Retina (tissue), 1 donor: ENCODE measurements at places on chromosomes 6 and 20.

DNA sequence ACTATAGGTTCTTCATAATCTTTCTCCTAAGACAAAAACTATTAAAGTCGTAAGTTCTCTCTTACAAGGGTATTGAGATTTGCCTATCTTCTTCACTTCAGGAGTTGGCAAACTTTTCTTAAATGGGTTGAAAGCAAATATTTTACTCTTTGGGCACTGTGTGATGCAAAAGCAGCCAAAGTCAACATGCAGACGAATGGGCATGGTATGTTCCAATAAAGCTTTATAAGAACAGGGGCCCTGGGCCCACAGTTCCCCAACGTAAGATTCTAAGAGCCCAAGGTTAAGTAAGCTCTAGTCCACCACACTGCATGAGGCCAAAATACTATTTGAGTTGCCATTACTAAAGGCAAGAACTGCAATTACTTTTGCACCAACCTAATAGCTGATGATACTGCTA is 11.5 kb downstream of the CD164 start:
- DNase-seq, result no peak

DNA sequence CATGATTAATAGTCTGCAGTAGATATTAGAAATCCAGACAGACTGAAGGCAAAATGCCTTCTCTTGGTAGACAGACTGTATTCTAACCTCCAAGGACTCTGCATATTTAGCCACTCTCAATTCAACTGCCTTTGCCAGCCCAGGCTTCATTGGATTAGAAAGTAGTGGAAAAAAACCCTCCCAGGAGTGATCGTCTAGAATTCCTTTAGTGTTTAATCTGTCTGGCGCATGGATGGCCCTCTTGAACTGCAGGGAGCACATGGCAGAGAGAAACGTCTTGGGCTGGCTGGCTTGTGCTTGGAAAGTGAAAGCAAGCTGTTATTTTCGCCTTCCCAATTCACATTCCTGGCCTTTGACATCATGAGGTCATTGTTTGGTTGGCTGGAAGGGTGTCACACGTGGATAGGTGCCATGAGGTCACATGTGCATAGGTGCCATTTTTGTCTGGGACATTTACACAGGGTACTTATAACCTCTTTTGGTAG is 30.9 kb upstream of the NEDD9 start:
- no peak for DNase-seq

DNA sequence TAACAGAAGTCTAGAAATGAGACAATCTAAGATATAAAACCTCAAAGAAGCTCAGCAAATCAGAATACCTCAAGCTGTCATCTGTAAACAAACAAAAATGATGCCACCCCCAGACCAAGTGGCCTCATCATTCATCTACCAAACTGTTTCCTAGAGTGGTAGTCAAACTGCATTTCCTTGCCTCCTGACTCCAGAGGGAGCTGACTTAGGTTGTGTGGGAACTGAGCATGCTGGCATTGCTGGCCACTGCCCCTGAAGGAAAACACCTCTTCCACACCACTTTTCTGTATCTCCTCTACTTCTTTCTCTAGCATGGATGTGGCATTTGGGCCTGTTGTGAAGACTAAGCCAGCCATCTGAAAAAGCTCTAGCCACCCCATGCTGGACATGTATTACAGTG is 56.3 kb downstream of the ZHX3 start:
- no peak for DNase-seq

DNA sequence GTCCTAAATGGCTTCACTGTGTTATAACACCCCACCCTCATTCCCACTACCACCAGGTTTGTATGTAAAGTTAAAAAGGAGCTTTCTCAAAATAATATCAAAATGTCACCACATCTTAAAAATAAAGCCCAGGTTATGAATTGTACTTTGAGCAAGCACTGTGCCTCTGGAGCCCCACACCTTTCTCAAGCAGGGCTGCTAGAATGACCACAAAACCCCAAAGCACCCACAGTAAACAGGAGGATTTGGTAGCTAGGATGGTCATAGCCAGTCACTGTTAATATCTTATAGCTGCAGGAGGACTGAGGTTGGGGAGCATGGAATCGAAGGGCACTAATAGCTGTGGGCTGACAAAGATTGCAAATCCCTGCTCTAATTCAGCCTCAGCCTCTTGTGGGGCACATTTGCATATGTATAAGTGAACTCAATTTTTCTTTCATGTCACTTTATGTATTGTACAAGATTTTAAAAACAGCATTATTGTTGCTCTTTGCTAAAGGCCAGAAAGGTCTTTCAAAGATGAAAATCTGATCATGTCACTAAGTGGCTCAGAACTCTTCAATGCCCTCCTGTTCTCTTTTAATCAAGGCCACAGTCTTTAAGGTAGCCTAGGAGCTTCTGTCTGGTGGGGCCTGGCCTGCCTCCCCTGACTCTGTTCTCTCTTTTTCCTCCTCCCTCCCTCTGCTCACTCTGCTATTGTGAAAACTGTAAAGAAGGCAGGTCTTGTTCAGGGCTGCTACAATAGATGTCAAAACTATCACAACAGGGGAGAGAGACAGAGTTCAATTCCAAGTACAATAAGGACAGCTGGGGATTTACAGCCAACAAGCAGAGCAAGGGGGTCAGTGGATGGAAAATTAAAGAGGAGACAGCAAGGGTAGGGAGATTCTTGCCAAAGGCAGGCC is 101.6 kb downstream of the TMEM200A start:
- DNase-seq, result peak; percentile 44

- DNase-seq, result peak; percentile 96
Measured at GRCh38 chr20:41136680-41137613, at the start of gene PLCG1. TSS of gene PLCG1 (plus strand) at chr20:41137543. CDS start at chr20:41137642, 99 bp downstream.

DNA sequence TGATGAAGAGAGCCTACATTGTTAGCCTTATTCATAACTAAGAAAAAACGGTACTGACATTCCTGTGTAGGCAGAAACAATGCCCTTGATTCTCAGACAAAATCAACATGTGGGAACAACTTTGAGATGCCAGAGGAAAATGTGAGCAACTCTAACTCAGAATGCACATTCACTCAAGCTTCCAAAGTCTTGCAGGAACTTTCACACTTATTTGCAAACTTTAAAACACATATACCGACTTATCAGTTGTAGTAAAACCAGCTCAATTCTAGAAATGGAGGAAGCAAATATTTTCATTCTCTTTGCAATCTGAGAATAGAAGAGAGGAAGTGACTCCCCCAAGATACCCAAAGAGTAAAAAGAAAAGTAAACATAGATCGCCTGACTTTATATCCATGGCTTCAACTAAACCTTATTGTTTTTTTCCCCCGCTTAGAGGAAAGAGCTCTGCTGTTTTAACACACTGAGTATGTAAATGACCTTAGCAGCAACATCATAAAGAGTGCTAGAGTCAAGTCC is 117.6 kb downstream of the EPB41L2 start:
- no peak for DNase-seq

DNA sequence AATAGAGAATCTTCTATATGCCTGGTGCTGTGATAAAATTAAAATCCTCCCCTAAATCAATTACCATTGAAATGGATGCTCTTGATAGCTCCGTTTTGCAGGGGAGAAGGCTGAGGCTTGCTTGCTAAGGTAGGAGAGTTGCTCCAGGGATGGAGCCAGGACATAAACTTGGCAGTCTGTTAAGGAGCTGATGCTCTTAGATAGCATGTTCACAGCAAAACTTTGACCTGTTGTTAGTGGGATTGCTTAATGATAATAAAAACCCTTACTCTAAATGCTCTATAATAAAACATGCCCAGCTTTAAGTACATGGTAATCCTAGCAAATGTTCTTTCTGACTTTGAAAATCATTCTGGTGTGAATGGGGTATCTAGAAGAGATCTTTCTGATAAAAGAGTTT is 228.4 kb upstream of the JAG1 start:
- no peak for DNase-seq

- DNase-seq, result no peak
Measured at GRCh38 chr20:10652660-10653261, 21.0 kb downstream of the JAG1 start.

DNA sequence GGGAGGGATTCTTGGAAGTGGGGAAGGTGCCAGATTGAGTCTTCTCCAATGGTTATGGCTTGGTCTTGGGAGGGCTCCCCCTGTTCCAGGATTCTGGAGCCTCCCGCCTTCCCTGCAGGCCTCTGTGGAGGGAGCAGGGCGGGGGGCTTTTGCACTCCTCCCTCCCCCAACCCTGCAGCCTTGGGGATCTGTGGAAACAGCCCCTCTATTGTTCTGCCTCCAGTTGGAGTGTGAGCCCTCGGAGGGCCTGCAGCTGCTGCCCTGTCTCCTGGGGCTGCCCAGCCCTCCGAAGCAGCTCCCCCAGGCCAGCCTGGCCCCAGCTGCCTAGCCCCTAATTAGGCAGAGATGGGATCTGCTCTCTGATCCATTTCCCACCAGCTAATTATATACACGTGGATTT is 14.7 kb downstream of the FAM110A start:
- DNase-seq, result peak; percentile 70

DNA sequence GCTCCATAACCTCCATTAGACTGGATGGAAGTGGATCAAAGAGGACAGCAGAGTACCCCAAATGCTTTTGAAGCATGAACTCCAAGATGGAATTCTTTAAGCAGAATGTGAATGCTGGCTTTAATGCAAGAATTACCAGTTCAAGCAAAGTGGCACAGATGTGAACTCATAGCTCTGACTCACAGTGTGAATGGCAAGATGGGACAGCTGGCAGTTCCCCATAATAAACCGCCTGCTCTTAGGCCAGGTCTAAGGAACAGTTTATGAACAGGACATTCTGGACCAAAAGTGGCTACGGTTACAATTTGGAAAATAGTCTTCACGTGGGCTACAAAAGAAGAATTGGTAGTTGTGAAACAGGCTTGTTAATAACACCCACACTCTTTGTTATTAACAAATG is 76.5 kb downstream of the SPTLC3 start:
- no peak for DNase-seq

- no peak for DNase-seq
Measured at GRCh38 chr6:45445749-45446549, 68.2 kb upstream of the SUPT3H start.

DNA sequence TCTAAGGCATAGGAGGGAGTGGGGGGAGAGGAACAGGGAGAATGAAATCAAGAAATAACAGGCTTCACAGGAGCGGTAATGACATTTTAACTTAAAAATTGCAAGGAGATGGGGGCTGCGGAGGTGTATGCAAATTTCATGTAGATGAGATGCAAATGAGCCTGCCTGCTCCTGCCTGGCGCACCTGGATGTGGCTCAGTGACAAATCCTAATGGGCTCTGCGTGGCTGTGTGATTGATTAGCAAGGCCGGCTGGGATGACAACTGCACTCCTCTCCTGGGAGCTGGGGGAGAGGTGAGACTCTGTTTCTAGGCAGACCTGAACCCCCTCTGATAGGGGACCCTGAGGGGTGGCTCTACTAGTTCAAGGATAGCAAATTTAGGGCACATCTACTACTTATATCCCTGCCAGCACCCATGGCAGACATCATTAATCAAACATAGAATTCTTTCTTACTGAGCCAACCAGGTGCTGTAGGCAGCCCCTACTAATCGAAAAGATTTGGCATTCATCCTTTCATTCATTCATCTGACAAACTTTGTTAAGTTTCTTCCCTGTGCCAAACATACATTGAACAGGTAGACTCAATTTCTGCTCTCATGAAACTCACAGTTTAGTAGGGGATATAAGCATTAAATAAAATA is 38.4 kb upstream of the TGM2 start:
- DNase-seq, result no peak

DNA sequence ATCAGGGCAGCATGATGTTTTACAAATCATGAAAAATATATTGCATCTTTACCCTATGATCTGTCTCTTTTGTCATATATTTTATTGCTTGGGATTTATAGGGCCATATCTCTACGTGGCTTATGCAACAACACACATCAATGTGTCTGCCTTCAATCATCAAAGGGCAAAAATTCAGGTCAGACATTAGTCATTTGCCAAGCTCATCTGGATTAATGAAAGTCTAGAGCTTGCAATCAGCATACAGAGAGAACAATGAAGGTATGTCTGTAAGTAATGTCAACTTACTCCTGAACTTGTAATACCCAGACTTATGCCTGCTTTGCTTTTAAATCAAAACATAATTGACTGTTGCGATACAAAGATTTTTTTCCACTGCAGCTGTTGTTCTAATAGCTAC is 282.7 kb downstream of the HAO1 start:
- DNase-seq, result no peak

- no peak for DNase-seq
Measured at GRCh38 chr6:143097224-143097795, 36.6 kb downstream of the AIG1 start.

GRCh38 chr6:53956068-53956711 is 155.1 kb upstream of the MLIP start:
- peak; percentile 71 for DNase-seq

GRCh38 chr6:12229332-12229731 is 60.8 kb upstream of the EDN1 start:
- no peak for DNase-seq

DNA sequence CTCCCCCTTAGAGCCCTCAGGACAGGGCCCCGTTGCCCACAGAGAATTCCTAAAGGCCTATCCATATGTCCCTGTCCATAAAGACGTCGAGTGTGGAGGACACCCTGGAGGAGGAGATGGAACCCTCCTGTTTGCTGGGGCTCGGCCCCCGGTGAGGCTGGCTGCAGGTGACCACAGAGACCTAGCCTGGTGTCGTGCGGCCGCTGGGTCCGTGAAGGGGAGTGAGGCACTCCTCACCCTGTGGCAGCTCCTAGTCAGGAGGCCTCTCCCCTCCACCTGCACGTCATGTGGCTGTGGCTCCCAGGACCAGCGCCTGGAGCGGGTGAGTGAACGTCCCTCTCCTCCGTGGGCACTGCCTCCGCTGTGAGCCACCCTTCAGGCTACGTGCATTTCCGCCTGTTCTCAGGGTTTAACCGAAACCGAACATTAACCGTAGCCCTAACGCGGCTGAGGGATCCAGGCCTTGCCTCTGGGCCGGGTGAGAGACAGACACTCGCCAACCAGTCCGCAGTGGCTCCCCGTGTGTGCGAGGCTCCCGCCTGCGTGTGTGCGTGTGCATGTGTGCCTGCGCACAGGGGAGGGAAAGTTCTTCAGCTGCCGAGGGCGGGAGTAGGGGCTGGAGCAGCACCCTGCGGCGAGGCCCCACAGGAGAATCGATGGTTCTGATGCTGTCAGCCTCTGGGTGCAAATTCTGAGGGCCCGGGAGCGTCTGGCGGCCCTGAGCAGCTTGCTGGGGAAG is 5.9 kb upstream of the TCEA2 start:
- no peak for DNase-seq

GRCh38 chr20:757506-757905 is 10.8 kb downstream of the SLC52A3 start:
- DNase-seq, result no peak

DNA sequence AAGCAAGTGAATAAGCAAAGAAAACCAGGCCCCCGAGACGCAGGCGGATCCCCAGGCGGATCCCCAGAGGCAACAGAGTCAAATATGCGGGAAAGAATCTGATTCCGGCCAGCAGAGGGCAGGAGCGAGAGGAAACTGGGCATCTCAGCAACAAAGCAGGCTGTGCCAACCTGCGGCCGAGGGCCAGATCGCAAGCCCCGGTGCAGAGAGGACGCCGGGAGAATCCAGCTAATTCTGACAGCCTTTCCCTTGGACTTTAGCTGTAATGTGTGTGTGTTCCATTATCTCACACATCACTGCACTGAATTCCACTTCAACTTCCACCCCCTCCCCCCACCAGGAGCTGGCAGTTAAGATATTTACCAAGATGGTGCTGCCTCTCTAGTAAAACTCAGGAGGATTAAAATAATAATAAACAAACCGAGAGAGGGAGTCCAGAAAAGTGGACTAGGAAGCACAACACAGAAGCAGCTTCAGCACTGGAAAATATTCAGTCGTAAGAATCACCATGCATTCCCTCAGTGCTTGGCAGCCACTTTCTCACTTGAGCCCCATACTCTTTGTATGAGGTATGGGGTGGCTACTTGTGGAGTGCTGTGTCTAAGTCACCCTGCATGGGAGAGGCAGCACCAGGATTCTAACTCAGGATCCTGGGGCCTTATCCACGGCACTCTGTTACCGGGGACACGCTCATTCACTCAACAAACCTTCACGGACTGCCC is 66.2 kb upstream of the SNX9 start:
- peak; percentile 91 for DNase-seq
